ENCODE measurements at places on chromosomes 2 and 18.

- no peak for DNase-seq
Measured at GRCh38 chr18:31720867-31721266, 36.5 kb upstream of the B4GALT6 start.

GRCh38 chr2:6111781-6112261, 419.6 kb downstream of the SOX11 start:
- no peak for DNase-seq

DNA sequence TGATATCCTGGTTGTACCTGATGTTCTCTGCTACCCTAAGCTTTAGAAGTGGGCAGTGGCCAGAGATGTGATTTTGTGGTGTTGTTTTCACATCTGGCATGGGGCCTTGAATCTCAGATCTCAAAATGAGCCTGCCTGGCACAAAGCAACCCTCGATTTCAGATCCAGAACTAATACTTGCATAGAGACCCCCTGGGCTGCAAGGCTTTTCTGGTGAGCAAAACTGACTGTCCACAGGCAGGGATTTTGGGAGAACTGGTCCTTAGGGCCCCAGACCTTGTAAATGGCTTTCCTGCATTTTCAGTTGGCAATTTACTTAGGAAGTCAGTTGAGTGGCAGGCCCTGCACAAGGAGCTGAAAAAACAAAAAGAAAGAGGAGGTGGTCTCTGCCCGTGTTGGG, 265.3 kb downstream of the MYCN start:
- DNase-seq = no peak

- no peak for DNase-seq
Measured at GRCh38 chr18:47557160-47557559, 305.7 kb upstream of the SKOR2 start.

DNA sequence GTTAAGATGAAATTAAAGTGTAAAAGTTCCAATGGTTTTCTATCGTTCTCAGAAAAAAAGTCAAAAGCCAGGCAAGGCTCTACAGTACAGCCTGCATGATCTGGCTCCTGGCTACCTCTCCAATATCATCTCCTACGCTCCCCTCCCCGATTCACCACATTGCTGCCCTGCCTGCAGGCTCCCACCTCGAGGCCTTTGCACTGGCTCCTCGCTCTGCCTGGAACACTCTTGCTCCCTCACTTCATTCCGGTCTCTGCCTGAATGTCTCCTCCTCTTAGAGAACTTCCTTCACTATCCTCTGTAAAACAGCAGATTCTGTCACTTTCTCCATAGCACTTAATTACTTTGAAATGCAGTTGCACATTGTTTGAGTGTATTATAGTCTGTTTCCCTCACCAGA, 72.5 kb downstream of the KLF7 start:
- no peak for DNase-seq

DNA sequence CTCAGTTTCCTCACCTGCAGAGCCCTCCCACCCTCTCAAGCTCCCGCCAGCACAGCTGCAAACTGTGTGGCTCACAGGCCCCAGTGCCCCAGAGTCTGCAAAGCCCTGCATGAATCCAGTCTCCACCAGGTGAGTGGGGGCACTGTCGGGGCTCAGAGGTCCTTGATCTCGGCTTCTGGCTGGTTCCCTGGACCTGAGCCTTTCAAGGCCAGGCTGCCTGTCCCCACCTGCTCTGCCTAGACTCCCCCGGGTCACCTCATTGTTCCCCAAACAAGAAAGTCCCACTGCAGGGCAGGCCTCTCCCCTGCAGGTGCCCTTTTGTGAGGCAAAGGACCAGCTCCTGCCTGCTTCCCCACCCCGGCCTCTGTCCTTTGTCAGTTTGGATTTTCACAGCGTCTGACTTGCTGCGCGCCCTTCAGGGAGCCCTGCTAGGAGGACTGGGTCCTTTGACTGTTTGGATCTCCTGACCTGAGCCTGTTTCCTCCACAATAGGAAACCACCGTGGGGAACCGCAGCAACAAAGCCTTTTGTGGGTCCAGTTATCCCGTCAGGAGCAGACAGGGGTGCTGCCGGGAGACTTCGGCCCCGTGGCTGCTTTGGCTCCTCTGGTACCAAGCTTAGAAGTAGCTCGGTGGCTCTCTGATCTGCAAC, 200.5 kb upstream of the HDAC4 start:
- no peak for DNase-seq

- no peak for DNase-seq
Measured at GRCh38 chr2:122150524-122151280, 395.3 kb downstream of the TSN start.

DNA sequence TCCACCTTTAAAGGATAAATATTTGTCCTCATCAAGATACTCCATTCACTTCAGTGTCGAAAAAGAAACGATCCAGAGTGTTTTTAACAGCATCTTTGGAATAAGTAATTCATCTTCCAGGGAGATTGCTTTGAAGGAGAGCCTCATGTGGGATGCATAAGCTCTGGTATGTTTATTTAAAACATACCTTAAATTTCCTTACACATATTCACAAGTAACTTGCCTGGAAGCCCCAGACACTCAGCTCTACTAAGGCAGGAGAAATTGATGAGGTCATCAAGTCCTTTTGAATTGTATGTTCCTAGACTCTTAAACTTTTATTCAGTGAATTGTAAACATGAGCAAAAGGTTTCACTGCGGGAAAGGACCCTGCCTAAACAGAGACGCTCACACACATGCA, 103.0 kb downstream of the CDK15 start:
- DNase-seq = no peak

DNA sequence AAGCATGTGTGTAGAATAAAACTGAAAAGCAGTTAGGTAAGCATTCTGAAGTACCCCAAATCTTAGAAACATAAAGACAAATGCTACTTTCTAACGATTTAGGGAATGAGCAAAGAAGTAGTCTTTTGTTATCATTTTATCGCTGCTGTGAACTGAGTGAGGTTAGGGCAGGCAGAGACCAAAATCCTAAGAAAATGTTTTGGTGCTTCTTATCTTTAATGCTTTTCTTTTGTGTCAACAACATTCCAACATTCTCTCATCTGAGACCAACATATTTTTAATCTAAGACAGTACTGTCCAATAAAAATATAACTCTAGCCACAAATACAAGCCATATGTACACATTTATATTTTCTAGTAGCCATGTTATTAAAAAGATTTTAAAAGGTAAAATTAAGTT, 789.4 kb upstream of the PIK3C3 start:
- no peak for DNase-seq

- no peak for DNase-seq
Measured at GRCh38 chr2:176650104-176650837, 381.0 kb downstream of the MTX2 start.

- no peak for DNase-seq
Measured at GRCh38 chr18:28032177-28032576, 144.8 kb downstream of the CDH2 start.

DNA sequence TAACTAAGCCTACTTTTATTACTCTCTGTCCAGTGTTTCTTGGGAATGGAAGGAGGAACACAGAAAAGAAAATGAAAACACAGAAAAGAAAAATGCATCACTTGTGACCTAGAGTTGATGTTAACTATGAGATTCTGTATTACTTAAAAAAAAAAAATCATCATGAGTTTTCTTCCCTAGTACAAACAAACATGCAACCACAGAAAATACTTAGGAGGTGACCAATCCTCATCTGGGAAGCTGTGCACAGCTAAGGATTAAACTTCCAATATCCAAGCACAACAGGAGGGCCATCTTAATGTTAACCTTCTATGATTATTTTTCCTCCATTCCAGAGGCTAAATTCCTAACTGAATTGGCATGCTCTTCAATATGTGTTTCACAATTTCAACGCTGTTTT, 1140.4 kb downstream of the LRP1B start:
- DNase-seq = no peak

GRCh38 chr2:3654531-3655225, 3.3 kb upstream of the ALLC start:
- DNase-seq = no peak

GRCh38 chr2:105866216-105867185, 121.8 kb downstream of the NCK2 start:
- DNase-seq = no peak

DNA sequence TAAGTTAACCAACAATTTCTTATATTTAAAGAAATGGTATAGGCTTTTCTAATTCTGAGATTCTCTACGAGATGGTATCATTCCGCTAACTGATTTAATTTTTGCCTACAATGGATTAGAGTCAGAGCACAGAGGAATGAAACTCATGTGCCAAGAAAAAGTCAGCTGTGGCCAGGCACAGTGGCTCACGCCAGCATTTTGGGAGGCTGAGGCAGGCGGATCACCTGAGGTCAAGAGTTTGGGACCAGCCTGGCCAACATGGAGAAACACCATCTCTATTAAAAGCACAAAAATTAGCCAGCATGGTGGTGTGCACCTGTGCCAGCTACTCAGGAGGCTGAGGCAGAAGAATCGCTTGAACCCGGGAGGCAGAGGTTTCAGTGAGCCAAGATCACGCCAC, 17.0 kb upstream of the TTN start:
- DNase-seq = no peak

Data from DMS79 treated with DMSO at 0.1 percent for 48 hours (cell line).